ENCODE measurements at places on chromosomes 16 and 17.

GRCh38 chr16:72811876-72812275 is 236.1 kb downstream of the ZFHX3 start:
- no peak for DNase-seq

- DNase-seq, result no peak
Observed at GRCh38 chr16:67941469-67942199, 2.3 kb downstream of the LCAT start.

GRCh38 chr17:75587675-75588595 is at the start of gene MYO15B:
Gene MYO15B (plus strand): TSS chr17:75587800. CDS start chr17:75588058, 258 bp downstream.
- DNase-seq, result no peak

DNA sequence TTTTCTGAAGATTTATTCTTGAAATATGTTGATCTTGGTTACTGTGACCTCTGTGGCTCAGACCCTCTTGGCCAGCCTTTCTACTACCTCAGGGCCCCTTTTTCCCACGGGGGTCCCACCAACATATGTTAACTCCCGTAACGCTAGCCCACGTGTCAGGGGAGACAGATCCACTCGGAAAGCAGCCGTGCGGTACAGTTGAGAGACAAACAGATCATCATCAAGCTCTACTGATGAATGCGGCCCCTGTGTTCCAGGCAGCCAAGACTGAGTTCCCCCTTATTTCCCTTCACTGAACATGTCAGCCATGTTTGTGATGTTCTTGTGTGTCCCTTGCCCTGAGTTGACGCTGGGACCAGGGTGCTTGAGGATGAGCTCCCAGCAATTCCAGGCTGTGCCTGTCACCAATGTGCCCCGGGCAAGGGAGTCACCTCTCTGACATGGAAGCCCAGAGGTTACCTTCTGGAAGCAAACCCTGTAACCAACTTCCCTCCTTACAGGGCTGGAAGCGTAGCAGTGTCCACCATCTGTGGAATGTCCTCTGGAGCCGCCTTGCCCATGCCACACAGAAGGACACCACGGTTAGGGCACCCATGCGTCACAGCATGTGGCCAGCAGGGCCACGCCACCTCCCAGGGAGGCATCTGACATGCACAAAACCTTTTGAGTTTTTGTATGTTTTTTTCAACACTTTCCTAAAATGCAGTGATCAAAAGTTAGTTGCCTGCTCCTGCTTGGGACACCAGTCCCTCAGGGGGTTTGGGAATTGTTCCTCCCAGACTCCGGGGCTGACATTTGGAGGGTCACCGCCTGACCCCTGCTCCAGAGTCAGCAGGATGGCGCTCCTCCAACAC is 193.7 kb upstream of the CHMP6 start:
- DNase-seq, result no peak

- no peak for DNase-seq
Observed at GRCh38 chr16:56408379-56409098, 16.8 kb downstream of the AMFR start.

Measured in RWPE2 (cell line).